ENCODE measurements at places on chromosomes 5 and 9.
A peak's percentile ranks its signal among the peaks of the same experiment; 100 is the strongest.

DNA sequence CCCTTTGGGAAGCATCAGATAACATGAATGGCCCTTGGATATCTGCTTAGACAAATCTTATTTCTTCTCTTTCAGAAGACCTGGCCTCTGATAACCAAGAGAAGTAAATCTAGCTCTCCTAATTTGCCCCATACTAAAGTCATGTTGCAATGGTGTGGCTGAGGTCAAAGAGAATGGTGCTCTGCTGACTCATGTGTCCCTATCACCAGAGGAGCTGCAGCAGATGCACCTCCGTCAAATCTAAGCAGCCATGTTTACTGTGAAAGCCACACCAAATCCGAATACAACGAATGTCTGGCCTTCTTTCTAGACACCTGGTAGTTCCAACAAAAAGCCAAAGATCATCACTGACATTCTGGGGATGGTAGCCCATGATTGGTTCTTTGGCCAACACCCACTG is 23.2 kb downstream of the RETREG1 start:
- DNase-seq = no peak

- no peak for DNase-seq
Observed at GRCh38 chr5:22044229-22044628, 808.9 kb downstream of the CDH12 start.

- no peak for DNase-seq
Observed at GRCh38 chr9:13614060-13614459, 334.6 kb upstream of the MPDZ start.

GRCh38 chr5:156715287-156715686 is 134.8 kb upstream of the PPP1R2B start:
- DNase-seq = no peak

DNA sequence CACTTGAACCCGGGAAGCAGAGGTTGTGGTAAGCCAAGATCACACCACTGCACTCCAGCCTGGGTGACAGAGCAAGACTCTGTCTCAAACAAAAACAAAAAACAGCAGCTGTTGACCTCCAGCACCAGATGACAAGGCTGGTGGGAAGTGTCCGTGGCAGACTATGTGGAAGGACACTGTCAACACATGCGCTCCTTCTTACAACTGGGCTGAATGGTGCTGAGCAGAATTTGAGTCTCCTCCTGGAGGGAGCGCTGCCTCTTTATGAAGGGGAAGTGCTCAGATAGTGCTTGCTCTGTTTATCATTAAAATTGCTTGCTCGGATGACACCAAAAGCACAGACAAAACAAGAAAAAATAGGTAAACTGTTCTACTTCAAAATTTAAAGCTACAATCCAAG is 9.2 kb upstream of the CFAP157 start:
- DNase-seq = no peak

DNA sequence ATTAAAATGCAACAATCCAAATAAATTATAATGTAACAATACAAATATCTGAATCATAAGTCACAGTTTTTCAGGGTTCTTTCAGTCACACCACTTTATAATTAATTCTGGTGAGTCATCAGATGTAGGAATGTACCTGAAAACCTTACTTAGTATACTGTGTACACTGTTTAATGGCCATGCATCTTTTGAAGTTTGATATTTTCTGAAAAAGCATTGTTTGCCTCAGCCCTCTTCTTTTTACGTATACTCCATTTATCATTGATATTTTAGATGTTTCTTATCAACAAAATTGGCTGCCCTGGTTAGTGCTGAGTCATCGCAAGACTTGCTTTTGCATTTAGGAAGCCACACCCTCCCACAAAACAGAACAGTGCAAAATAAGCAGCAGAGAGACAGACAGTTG is 218.6 kb downstream of the PJA2 start:
- no peak for DNase-seq

DNA sequence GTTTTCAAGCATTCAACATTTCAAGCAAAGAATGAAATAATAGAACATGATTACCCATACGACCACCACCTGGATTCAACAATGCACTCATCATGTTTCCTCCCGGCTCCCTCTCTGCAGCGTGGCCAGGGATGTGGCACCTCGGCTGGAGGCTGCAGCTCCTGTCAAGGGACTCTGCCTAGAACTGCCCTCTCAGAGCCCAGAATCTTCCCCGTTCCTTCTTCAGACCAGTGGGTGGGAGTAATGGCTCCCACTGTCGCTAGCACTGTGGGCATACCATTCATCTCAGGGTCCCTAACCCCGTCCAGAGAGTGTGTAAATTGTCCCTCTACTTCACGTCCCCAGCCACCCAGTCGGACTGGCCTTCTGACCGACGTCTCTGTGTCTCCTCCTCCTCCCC is 118.6 kb upstream of the COL5A1 start:
- no peak for DNase-seq

DNA sequence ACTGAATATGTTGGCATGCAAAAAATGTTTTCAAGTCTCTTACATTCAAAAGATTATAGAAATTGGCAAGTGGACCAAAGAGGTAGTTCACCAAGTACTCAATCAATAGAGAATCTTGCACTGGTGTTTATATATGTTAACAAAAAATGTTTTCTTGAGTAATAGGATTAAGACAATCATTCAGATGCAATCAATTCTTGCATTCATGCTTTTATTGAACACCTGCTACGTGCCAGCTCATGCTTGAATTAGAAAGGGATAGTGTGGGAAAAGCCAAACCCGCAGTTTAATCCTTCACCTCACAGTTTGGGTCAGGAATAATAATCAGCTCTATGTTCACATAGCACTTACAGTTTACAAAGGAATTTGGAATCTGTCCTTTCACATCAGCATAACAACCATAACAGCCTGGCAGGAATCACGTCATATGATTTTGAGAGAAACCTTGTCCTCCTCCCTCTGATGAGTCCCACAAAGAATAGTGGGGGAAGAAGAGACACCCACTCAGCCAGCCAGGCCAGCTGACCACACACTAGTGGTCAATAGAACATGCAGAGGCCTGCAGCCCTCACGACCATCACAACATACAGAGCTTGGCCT is 36.8 kb upstream of the FRRS1L start:
- DNase-seq = no peak

DNA sequence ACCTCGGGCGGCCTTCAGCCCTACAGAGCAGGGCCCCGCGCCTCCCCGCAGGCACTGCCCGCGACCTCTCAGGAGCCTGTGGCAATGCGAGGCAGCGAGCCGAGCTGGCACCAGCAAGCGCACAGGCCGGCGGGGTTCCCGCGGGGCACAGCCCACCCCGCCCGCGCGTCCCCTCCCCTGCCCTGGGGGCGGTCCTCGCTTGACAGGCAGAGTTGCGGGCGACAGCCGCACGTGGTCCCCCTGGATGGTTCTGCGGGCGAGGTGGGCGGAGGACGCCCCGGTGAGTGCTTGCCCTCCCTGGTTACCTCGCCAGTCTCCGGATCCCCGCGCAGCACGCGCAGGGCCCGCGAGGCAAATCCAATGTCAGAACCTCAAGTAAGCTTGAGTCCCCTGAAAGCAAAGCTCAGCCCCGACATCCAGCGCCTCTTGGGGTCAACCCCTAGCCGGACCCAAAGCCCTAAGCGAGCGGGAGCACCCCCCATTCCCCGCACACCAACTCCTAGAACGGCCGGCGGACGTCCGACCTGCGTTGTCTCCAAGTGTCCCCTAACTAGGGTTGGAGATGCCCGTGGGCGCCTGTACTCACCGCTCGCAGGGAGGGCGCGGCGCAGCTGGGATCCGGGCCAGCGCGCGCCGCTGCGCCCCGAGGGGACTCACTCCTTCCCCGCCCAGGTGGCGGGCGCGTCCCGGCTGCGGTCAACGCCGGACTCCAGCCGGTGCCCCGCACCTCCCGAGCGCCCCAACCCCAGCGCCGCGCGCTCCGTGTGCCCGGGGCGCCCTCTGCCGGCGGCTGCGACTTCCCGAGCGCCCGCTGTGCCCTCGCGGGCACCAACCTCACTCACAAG is at the start of gene DRD1:
DRD1 (minus strand) TSS at position 123 of the 845 bp plus-strand sequence. CDS start 1,083 bp downstream, outside the sequence.
- peak; percentile 16 for DNase-seq

- DNase-seq = no peak
Observed at GRCh38 chr5:25516141-25516540, 871.4 kb upstream of the CDH10 start.

- peak; percentile 26 for DNase-seq
Observed at GRCh38 chr5:137036640-137037039, 462.5 kb downstream of the SPOCK1 start.

GRCh38 chr5:115461093-115461492 is 83.5 kb downstream of the FEM1C start:
- no peak for DNase-seq

- peak; percentile 65 for DNase-seq
Observed at GRCh38 chr5:24644761-24645160, at the start of gene CDH10. Gene CDH10 (minus strand): TSS chr5:24644978. CDS start chr5:24593490, 51,488 bp downstream.

GRCh38 chr9:4192450-4192849 is 107.4 kb downstream of the GLIS3 start:
- DNase-seq = no peak

GRCh38 chr5:159933531-159934485 is 17.5 kb downstream of the ADRA1B start:
- DNase-seq = no peak

DNA sequence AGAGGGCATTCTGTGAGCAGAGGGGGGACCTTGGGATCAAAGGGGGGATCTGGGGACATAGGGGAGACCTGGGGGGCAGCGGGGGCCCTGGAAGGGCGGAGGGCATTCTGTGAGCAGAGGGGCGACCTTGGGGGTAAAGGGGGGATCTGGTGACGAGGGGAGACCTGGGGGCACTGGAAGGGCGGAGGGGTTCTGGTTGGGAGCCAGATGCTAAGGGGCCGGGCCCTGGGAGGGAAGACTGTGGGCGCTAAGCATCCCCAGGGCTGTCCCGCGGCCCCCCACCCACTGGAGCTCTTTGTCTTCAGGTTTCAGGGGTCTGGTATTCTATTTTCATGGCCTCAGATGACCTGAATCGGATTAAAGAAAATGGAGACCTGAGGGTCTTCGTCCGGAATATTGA is 748 bp downstream of the LCN9 start:
- no peak for DNase-seq

DNA sequence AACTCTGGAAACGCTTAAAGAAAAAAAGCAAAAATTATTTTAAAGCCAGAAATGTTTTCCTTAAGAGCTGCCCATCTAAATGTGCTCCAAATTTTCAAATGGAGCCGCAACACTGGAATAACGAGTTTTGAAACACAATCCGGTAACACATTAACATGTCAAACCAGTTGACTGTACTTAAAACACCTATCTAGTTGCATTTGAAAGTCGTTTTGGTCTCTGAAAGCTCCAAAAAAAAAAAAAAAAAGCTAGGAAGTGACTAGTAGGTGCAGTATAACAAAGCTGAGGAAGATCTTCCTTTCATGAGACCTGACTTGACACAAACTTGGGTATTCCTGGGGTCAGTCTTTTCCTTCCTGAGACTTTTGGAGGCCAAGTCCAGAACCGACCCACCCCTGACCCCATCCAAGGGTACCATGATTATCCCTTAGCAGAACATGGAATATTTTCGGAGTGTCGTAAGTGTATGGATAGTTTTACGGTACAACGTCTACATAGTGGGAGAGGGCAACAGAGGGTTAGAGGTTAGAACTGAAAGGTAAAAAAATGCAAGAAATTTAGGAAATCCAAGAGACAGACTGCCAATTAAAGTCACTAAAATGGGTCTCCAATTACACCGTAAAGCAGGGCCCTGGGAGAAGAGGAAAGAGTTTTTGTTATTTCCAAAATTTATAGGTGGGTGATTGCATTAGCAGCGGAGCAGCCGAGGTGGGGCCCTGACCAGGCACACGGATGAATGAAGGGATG is 812 bp downstream of the CETN3 start:
- peak; percentile 3 for DNase-seq

DNA sequence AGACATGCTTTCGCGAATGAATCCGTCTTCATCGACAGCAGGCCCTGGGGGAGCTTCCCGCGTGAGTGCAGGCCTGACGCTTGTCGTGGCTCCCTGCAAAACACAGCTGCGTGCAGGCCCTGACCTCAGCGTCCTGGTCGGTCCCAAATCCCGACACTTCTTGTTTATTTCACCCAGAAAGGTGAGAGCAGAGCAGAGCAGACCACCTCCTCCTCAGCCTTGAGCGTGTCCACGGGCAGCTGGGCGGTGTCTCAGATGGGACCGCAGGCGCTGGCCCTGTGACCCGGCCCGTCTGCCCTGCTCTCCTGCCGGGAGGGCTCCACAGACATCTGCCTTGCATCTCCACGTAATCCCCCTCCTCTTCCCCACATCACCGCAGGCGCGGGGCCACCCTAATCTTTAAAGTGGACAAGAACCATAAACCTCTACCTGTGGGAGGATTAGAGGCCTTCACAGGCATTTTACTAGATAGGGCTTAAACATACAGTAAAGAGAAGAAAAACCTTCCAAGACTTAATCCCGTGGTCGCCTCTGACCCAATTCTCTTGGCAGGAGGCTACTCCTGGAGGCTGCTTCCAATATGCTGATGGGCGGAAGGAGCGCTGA is 7.5 kb upstream of the LHX3 start:
- no peak for DNase-seq

DNA sequence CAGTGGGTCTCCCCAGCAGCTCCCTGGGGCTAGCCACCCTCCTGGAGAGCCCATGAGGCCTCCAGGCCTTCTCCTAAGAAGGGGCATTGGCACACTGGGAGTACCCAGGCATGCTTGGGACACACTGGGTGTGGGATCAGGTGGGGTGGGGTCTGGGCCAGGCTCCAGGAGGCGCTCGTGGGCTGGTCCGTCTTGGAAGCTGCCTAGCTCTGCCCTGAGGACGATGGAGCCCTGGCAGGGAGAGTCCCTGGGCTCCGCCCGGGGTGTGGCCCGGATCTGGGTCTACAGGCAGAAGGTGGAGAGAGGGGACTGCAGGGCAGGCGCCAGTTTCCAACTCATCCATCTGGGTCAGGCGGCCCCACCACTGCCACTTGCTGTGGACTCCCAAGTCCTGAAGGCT is 2.4 kb downstream of the PRRX2 start:
- no peak for DNase-seq

DNA sequence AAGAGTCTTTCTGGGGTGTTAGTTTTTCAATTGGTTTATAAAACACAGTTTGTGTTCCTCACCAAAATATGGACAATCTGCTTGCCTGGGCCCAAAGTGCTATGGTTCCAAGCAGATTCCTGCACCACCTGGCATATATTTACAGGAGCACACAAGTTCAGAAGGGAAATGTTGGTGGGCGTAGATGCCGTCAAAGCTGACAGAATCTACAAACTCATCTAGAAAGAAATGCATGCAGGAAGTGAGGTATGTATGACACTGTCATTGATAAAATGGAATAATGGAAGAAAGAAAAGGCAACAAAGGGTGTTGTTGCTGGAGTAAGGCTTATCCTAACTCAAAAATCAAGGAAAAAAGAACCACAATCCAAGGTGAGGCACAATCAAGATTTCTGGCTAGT is 225.8 kb downstream of the MLLT3 start:
- no peak for DNase-seq
